ENCODE measurements at places on chromosomes 6 and 20. TPM values are rescaled to one million over a fixed set of nuclear protein-coding genes. Genes with fewer than 3 reads are reported as not detected.

- no peak overlapping the region for H3K27ac ChIP-seq
- no peak for DNase-seq
- H3K4me3 ChIP-seq = no peak overlapping the region
- no peaks in the 10 kb centered on the region for H3K27me3 ChIP-seq
- no peaks in the 10 kb centered on the region for H3K4me1 ChIP-seq
These were observed 8.2 kb upstream of the PYGB start for GRCh38 chr20:25239387-25240370.

DNA sequence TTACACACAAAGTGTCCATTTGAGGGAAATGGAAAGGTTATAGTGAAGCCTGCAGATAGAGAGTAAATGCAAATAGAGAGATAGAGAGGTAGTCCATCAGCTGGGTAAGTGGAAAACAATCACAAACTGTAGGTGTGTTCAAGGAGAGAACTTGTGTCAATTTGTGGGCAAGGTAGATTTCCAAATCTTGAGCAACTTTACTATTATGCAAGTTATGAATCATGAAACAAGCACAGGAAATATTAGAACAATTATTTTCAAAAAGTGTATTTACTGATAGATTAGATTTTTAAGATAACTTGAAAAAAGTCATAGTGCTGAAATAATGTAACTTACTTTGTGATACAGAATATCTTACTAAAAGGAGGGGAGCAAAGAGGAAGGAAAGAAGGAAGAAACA is 792.9 kb downstream of the EYS start:
- no peak overlapping the region for H3K4me3 ChIP-seq
- no peak overlapping the region for H3K27ac ChIP-seq
- H3K27me3 ChIP-seq = no peaks in the 10 kb centered on the region
- DNase-seq = no peak
- no peaks in the 10 kb centered on the region for H3K4me1 ChIP-seq
- no peaks in the 10 kb centered on the region for H3K36me3 ChIP-seq

GRCh38 chr6:144617708-144618107 is 332.6 kb downstream of the UTRN start:
- no peak overlapping the region for H3K4me3 ChIP-seq
- H3K27ac ChIP-seq = no peak overlapping the region

- no peaks in the 10 kb centered on the region for H3K4me1 ChIP-seq
- DNase-seq = no peak
- H3K4me3 ChIP-seq = no peak overlapping the region
- H3K27ac ChIP-seq = no peak overlapping the region
- H3K36me3 ChIP-seq = no peaks in the 10 kb centered on the region
- H3K27me3 ChIP-seq = no peaks in the 10 kb centered on the region
These were observed 1.5 kb downstream of the HNF4A start for GRCh38 chr20:44357020-44357419.

GRCh38 chr6:133456439-133456838 is 215.3 kb downstream of the EYA4 start:
- H3K4me3 ChIP-seq = no peak overlapping the region
- H3K27me3 ChIP-seq = no peaks in the 10 kb centered on the region
- H3K4me1 ChIP-seq = no peaks in the 10 kb centered on the region
- DNase-seq = no peak
- H3K27ac ChIP-seq = no peak overlapping the region

GRCh38 chr20:51500311-51500710 is 42.2 kb downstream of the NFATC2 start:
- no peak overlapping the region for H3K4me3 ChIP-seq
- peak overlapping the region; percentile 45 for H3K27ac ChIP-seq
- peak; percentile 43 for DNase-seq
- H3K4me1 ChIP-seq = peaks cover 67% of the 10 kb centered on the region
- no peaks in the 10 kb centered on the region for H3K36me3 ChIP-seq

DNA sequence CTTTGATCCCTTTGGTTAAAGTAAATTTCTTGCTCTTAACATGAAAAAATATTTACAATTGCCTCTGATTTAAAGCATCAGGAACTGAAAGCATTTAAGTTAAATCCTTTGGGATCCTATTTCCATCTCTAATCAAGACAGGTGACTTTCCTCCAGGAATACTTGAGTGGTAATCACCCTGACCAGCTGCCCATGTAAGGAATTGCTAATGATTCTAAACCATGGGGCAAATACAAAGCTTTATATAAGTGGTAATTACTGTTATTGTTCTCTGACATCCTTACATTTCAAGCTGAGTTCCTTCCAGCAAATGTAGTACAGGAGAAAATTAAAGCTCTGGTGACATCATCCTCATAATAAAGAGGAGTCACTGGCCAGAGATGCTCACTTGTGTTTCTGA is 100.6 kb downstream of the CRYBG1 start:
- H3K4me1 ChIP-seq = no peaks in the 10 kb centered on the region
- no peak overlapping the region for H3K27ac ChIP-seq

- no peaks in the 10 kb centered on the region for H3K4me1 ChIP-seq
- H3K27me3 ChIP-seq = no peaks in the 10 kb centered on the region
- no peaks in the 10 kb centered on the region for H3K36me3 ChIP-seq
- no peak overlapping the region for H3K27ac ChIP-seq
- no peak for DNase-seq
These were observed 166.6 kb downstream of the PLCB4 start for GRCh38 chr20:9235518-9235917.

GRCh38 chr6:20109526-20109925 is 102.7 kb downstream of the MBOAT1 start:
- no peaks in the 10 kb centered on the region for H3K4me1 ChIP-seq
- H3K4me3 ChIP-seq = no peak overlapping the region
- no peak overlapping the region for H3K27ac ChIP-seq

- H3K27me3 ChIP-seq = no peaks in the 10 kb centered on the region
- H3K27ac ChIP-seq = no peak overlapping the region
- DNase-seq = no peak
- no peak overlapping the region for H3K4me3 ChIP-seq
These were observed 6.5 kb downstream of the TGM6 start for GRCh38 chr20:2387180-2387577.

DNA sequence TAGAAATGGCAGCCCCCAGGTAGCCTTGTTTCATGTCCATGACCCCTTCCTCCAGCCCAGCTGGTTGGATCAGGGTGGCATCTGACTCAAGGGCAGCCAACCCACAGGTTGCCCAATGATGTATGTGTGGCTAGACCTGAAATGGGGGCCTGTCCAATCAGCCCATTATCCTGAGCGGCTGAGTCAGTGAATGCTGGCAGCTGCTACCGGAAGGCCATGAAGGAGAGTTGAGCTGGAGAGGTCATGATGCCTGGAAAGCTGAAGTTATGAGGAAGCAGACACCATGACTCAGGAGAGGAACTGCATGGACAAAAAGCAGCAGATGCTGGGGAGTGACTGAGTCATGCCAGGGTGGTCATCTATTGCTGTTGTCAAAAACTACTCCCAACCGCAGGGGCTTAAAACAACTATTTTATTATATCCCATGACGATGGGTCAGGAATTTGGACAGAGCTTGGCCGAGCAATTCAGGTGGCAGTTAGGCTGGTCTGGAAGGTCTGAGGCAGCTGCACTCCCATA is 67.3 kb downstream of the MDGA1 start:
- no peaks in the 10 kb centered on the region for H3K4me1 ChIP-seq
- H3K27ac ChIP-seq = no peak overlapping the region
- DNase-seq = no peak
- H3K4me3 ChIP-seq = no peak overlapping the region
- no peaks in the 10 kb centered on the region for H3K36me3 ChIP-seq

- H3K4me1 ChIP-seq = peaks cover 53% of the 10 kb centered on the region
- H3K27me3 ChIP-seq = no peaks in the 10 kb centered on the region
- no peaks in the 10 kb centered on the region for H3K36me3 ChIP-seq
- no peak overlapping the region for H3K27ac ChIP-seq
- no peak overlapping the region for H3K4me3 ChIP-seq
- DNase-seq = no peak
These were observed 2.8 kb downstream of the CLIC5 start for GRCh38 chr6:46012834-46013233.

DNA sequence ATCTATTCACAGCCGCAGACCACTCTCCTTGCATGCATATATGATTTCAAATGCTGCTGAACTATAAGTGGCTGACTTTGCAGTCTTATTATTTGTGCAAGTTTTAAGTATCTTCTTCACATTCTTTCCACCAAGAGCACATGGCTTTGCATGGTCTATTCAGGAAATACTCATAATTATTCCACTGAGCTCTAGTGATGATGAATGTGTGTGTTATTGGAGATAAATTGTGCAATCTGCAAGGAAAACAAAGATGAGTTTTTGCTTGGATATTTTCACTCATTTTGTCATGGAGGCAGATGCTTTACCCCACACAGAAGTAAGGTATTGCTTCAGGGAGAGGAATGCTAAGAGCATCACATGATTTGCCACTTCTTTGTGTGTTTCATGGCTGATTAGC is 764.6 kb downstream of the TBC1D32 start:
- H3K27me3 ChIP-seq = no peaks in the 10 kb centered on the region
- no peaks in the 10 kb centered on the region for H3K36me3 ChIP-seq
- DNase-seq = no peak
- H3K27ac ChIP-seq = no peak overlapping the region

GRCh38 chr6:46210294-46210693 is 39.5 kb upstream of the ENPP5 start:
- no peak overlapping the region for H3K4me3 ChIP-seq
- DNase-seq = no peak
- H3K4me1 ChIP-seq = no peaks in the 10 kb centered on the region

GRCh38 chr6:17601386-17601703 is 1.2 kb downstream of the FAM8A1 start:
- H3K36me3 ChIP-seq = peaks cover 8% of the 10 kb centered on the region
- H3K27ac ChIP-seq = peak overlapping the region; percentile 91
- no peaks in the 10 kb centered on the region for H3K27me3 ChIP-seq
- H3K4me1 ChIP-seq = peaks cover 35% of the 10 kb centered on the region
- no peak for DNase-seq

DNA sequence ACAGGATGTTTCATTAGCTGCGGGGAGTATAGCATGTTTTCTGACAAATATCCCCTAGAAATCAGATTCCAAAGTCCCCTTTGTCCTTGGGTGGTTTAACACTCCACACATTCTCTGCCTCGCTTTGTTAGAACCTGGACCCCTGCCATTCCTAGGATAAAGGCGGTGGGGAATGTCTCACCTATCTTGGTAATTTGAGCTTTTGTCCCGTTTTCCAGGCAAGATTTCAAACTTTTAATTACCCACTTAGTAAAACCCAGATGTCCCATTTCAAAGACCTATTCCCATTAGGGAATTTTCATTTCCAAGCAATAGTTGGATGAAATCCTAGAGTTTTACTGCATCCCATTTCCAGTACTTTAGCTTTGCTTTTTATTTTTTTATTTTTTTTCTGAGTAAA is 501.0 kb upstream of the MAP3K7 start:
- H3K4me3 ChIP-seq = no peak overlapping the region
- no peak overlapping the region for H3K27ac ChIP-seq
- H3K27me3 ChIP-seq = no peaks in the 10 kb centered on the region

- H3K36me3 ChIP-seq = no peaks in the 10 kb centered on the region
- H3K27ac ChIP-seq = no peak overlapping the region
- H3K27me3 ChIP-seq = no peaks in the 10 kb centered on the region
- no peaks in the 10 kb centered on the region for H3K4me1 ChIP-seq
These were observed 145.1 kb upstream of the FKBP1C start for GRCh38 chr6:63066055-63066704.

DNA sequence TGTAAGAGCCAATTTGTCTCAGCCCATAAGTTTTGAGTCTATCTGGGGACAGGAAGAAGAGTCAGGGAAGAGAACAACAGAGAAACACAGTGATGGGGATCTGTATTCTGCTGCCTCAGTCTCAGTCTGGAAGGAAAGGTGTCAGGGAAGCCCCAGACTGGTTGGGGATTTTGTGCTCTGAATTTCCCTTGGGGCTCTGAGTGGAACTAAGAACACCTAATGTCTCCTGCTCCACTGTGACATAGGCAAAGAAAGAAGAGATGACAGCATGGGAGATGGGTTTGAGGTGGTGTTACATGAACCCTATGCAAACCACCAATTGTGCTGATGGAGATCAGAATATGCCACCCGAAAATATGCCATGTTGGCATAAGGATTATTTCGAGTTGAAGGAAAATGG is 139.5 kb upstream of the MYLIP start:
- no peaks in the 10 kb centered on the region for H3K36me3 ChIP-seq
- no peak overlapping the region for H3K27ac ChIP-seq
- no peaks in the 10 kb centered on the region for H3K27me3 ChIP-seq
- DNase-seq = no peak
- H3K4me3 ChIP-seq = no peak overlapping the region

- no peak within 1 kb of the TSS for H3K4me3 ChIP-seq
- peaks cover 20% of the 10 kb centered on the region for H3K4me1 ChIP-seq
- no peak for DNase-seq
These were observed at the start of gene TUBB1 for GRCh38 chr20:59019217-59019616. TSS of gene TUBB1 (plus strand) at chr20:59019429. CDS start at chr20:59019523, 94 bp downstream.

DNA sequence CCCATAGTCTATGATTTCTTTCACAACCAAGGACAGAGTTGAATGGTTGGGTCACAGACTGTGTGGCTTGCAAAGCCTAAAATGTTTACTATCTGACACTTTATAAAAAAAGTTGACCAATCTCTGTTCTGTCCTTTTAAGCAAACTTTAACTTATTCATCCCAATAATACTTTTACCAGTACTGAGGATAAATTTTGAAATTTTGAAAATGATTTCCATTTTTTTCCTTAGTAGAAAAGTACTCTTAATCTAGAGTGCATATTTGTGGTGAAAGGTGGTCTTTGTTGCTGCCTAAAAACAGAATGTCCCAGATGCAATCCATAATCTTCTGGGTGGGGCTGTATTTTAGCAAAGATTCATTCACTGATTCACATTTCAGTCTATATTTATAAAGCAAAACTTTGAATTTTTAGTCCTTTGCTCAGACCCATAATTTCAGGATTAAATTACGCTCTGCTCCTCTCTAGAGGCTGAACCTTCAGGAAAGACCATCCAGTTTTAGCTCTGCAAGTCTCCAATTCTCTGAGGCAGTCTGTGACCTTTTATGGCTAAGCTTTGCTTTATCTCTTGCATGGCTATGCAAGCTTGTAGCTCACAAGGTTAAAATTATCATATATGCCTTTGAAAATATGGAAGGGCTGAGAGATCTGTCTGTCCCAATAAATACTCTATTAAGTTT is 573.5 kb downstream of the COL12A1 start:
- no peak overlapping the region for H3K27ac ChIP-seq
- H3K27me3 ChIP-seq = no peaks in the 10 kb centered on the region
- H3K36me3 ChIP-seq = no peaks in the 10 kb centered on the region
- DNase-seq = no peak

DNA sequence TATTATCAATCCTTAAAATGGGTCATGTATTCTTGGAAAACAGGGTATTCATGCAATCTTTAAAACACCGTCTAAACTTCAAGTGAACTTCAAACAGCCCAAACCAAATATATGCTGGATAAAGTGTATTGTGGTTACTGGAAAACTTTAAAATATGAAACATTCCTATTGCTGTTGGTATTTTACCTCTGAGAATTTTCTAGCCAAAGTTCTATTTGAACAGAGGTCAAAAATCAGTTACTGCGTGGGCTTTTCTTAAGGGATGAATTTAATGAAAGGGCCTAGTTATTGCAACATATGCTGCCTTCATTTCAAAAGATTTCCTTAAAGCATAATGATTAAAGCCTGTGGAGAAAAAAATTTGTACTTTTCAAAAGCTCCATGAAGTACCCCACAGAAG is 436.0 kb downstream of the PLCB1 start:
- H3K27me3 ChIP-seq = no peaks in the 10 kb centered on the region
- no peak overlapping the region for H3K4me3 ChIP-seq
- no peaks in the 10 kb centered on the region for H3K4me1 ChIP-seq
- no peak for DNase-seq
- no peaks in the 10 kb centered on the region for H3K36me3 ChIP-seq

The GHRH gene
- polyA plus RNA-seq = not detected

The C6orf58 gene
- not detected for polyA plus RNA-seq

The BEND3 gene
- 0.38 TPM for polyA plus RNA-seq

The RAB22A gene
- polyA plus RNA-seq = 14.9 TPM

All from CD8-positive, alpha-beta memory T cell (primary cell).